CD4-positive, CD25-positive, alpha-beta regulatory T cell (primary cell): ENCODE measurements at places on chromosomes 12 and 14.

DNA sequence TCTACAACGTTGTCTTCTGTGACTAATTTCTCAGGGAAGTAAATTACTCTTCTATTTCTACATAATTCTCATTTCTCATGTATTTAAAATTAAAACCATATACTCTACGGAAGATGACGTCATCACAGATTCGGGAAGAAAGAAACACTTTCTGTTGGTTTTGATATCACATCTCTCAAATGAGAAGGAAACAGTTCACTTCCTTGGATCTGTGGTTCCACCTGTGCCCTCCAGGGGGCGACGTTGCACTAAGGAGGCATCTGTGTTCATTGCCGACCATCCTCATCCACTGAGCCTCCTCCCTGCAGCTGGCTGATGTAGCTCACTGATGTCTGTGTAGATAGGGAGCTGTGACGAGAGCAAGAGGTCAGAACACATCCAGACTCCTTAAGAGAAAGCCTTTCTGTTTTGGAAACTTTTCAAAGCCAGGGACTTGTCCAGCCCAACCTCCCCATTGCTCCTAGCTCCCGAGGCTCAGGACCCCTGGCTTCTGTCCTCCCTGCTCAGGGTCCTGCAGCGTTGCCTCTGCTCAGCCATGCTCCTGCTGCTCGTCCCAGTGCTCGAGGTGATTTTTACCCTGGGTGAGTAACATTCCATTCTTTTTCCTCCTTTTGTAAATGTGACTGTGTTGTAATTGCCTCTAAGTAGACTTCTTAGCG lies 172.7 kb upstream of the OR4E1 start:
- DNase-seq: peak; percentile 62

- DNase-seq: no peak
These were observed 69.3 kb downstream of the PRKD1 start for GRCh38 chr14:29858299-29858698.

DNA sequence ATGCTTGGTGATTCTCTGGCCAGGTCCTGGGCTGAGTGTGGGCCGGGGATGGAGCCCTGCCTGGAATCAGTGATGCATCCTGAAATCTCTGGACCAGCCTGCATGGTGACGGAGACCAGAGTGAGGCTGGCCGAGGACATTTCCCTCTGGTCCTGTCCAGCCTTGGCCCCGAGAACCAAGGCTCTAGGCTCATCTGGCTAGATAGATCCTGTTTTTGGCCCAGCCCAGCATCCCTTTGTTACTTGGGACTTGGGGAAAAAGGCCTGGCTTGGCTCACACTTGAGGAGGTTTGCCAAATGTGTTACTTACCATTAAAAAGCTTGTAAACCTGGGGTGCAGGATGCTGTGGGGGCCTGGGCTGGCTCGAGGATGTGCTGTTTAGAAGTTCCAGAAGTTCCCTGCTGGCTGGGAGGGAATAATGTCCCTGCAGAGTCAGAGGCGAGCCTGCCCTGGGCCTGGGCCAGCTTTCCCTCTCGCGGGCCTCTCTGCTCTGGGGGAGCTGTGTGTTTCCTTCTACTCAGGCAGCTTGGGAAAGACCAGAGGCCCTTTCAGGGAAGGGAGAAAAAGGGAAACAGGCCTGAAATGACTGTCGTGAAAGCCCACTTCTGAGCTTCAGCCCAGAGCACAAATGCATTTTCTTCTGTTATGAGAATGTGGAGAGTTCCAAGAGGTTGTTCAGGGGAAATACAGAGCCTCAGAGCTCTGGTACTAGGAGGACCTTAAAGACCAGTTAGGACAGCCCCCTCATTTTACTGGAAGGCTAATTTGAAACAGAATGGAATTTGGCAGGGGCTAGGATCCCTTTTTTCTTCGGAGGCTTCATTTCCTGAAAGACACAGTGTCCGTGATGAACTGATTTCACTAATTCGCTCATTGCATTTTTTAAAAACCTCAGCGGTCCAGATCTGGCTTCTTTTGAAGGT lies 47.2 kb upstream of the CTDSP2 start:
- no peak for DNase-seq

- no peak for DNase-seq
These were observed 6.5 kb upstream of the BCAT1 start for GRCh38 chr12:24955389-24955788.

DNA sequence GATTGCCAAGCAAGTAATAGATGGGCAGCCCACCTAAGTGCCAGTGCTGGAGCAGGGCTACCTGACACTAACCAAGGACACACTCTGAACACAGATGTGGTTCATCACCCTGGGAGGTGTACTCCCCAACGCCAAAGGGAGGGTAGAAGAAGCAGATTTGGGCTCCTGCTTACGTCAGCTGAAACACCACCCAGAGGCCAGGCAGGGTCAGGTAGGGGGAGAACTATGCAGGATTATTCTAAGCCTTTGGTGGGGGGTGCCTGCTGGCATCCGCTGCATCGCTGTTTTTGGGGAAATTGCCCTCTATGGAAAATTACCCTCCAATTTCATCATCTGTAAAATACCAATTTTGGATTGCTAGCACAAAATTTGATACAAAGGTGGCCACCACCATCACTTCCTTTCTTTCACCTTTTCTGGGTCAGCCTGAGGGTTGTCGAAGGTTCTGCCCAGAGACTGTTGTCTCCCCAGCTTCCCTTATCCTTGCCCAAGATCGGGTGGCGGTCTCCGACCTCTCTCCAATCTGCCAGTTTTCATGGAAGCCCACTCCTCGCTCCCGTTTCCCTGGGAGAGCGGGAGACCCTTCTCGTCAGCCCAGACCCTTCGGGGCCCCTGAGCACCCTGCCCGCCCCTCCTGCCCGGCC lies 535 bp downstream of the BIN2 start:
- DNase-seq: peak; percentile 63

GRCh38 chr12:9948606-9949296 lies 16.6 kb upstream of the CLEC2A start:
- no peak for DNase-seq

DNA sequence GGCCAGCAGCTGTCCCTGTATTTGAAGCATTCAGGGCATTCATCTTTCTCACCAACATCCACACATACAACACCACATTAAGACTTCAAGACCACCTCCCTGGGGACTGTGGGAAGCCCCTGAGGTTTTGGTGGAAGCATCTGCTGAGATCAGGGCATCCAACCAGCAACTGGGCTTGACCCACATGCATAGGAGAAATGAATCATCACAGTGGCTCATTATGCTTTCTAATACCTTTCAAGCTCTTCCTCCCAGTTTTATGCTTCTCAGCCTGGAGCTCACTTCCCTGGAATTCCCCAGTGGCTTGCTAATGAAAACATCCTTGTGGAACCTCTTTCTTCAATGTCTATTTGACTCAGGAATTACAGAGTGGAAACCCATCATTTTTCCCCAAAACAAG lies 21.4 kb upstream of the CMKLR1 start:
- no peak for DNase-seq

DNA sequence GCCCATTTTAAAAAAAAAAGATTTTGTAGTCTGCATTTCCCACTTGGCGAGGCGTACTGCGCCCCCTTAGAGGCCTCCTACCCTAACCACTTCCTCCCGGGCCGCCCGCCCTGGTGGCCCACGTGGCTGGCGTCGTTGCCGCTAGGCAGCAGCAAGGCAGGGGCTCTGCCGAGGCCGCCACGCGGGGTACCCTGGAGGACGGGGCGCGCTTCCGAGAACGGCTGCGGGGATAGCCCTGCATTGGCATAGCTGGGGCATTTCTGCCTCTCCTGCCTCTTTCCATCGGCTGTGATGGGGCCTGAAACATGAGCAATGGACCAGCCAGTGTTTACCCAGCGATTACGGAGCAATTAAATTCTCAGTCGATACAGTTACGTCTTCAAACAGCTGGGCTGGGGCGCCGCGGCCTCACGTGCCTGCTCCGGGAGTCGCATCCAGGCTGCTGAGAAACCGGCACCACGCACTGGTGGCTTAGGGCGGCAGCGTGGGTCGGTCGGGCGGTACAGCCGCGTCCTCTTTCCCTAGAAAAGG lies 38.0 kb downstream of the IQSEC3 start:
- peak; percentile 24 for DNase-seq

- DNase-seq: no peak
These were observed 207.8 kb downstream of the PAWR start for GRCh38 chr12:79482921-79483320.

DNA sequence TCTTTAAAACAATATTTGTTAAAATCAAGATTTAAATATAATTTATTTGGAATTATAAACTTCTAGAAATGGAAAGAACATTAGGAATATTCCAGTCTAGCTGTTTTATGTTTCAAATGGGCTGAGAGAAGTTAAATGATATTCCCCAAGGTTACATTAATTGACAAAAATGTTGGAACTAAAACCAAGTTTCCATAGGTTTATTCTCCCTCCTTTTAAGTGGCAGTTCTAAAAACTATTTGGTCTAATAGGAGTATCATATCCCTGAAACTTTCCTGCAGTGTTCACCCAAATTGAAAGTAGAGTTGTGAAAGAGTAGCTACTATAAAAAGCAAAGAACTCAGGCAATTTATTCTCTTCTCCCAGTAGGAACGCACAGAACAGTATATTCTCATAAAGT lies 1185.5 kb downstream of the LRFN5 start:
- no peak for DNase-seq

DNA sequence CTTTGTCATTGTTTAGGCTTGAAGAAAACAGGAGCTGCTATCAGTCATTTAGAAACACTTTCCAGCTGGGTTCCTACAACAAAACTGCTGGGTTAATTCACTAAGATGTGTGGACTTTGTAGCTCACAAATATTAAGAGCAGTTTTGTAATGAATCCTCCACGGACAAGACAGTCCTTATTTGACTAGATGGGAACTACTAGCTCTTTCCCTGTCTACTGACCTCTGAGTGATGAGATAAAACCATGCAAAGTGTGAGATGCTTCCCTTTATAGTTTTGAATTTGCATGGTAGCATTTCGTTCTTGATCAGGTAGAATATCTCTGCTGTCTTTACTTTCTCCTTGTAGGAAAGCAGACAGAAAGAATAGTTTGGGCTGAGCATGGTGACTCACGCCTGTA lies 72.9 kb upstream of the STXBP6 start:
- DNase-seq: no peak

DNA sequence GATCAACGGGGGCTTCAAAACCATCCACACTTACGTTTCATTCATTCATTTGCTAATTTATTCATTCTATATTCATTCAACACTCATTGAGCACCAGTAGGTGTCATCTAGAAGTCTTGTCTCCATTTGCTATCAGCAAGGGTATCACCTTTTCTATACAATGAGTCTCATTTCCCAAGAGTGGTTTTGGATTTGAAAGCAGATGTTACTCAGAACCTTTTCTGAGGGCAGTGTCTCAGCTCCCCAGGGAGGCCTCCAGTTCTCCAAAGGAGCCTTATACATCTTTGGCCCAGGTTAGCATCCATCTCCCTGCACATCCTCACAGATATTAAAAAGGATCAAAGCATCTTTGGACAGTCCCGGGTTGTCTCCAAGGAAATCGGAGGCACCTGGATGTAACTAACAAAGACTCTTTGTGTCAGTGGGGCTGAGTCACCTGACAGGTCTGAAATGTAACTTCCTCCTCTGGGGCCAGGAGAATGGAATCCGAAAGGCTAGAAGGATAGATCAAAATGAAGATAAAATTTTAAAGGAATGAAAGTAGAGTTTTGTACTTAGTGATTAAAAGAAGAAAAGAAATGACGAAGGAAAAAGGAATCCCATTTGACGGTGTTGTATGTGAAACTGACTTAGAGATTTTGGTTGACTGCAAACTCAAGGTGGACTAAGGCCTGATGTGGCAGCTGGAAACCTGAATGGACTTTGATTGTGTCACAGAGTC lies 103.0 kb downstream of the VCPKMT start:
- DNase-seq: no peak

GRCh38 chr12:117188961-117189724 lies 1.1 kb downstream of the FBXO21 start:
- DNase-seq: no peak

DNA sequence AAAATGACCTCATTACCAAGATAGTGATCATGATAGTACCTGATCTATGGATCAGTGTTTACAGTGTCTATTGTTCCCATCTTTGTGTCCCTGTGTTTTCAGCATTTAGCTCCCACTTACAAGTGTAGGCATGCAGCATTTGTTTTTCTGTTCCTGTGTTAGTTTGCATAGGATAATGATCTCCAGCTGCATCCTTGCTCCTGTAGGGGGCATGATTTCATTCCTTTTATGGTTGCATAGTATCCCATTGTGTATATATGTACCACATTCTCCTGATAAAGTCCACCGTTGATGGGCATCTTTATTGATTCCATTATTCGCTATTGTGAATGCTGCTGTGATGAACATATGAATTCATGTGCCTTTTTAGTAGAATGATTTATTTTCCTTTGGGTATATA lies 215.4 kb upstream of the NAV3 start:
- DNase-seq: no peak

DNA sequence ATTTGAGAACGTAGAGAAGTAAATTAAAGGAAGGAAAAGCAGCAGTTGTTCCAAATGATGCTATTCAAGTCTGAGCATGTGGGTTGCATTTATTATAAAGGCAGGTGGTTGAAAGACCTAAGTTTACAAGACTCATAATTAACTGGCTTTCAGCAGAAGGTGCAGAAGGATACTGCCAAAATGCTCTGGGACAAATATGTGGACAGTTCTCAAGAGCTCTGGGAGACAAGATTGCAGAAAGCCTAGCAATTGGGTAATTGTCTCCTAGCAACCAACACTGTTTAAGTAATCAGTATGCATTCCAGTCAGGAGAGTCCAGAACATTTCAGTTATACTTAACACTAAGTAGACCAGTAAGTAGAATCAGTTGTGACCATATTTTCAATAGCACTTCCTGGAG lies 131.5 kb downstream of the GPR135 start:
- no peak for DNase-seq

DNA sequence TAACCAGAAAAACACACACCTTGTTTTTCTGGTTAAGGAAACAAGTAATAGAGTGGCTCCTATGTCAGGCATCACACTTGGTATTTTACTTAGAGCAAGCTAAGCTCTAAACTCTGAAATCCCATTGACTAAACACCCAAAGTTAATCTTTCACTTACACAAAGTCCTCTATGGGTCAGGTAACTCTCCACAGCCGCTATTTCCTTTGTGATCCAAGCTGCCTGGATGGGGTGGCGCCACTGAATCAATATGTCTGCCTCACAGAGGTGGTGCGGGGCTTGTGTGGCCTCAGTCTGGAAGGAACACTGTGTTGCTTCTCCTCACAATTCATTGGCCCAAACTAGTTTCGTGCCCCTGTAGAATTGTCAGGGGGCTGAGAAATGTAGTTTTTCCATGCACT lies 160.0 kb upstream of the E2F7 start:
- DNase-seq: no peak

GRCh38 chr12:50732591-50732990 lies 31.3 kb upstream of the ATF1 start:
- DNase-seq: no peak

GRCh38 chr12:121255433-121255832 lies 41.1 kb downstream of the CAMKK2 start:
- DNase-seq: no peak

DNA sequence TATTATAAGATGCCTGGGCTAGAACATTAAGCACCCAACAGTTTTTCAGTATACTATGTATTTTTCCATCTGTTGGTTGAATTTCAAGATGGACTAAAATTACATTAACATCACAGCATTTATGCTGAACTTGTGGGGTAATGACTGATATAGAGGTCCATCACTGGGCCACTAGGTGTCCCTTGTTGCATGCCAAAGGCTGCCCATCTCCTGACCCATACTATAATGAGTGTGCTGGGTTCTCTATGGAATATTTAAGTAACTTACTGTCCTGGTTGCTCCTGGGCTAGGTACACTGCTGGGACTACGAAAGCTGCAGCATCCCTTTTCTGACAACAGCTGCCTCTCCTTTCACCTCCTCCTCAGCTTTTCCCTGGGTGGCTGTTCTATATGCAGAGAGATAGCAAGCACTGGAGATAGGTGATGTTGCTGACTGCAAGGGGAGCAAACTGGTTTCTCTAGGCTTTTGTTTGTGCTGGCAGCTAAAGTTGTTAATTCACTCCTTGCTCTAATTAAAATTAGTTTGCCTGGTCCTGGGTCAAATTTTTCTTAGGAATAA lies 138.6 kb upstream of the TRHDE start:
- no peak for DNase-seq
